Lower lobe of right lung (tissue), 2 donors: ENCODE measurements at places on chromosomes 12 and 14. TPM values are rescaled to one million over a fixed set of nuclear protein-coding genes. Genes with fewer than 3 reads are reported as not detected.

DNA sequence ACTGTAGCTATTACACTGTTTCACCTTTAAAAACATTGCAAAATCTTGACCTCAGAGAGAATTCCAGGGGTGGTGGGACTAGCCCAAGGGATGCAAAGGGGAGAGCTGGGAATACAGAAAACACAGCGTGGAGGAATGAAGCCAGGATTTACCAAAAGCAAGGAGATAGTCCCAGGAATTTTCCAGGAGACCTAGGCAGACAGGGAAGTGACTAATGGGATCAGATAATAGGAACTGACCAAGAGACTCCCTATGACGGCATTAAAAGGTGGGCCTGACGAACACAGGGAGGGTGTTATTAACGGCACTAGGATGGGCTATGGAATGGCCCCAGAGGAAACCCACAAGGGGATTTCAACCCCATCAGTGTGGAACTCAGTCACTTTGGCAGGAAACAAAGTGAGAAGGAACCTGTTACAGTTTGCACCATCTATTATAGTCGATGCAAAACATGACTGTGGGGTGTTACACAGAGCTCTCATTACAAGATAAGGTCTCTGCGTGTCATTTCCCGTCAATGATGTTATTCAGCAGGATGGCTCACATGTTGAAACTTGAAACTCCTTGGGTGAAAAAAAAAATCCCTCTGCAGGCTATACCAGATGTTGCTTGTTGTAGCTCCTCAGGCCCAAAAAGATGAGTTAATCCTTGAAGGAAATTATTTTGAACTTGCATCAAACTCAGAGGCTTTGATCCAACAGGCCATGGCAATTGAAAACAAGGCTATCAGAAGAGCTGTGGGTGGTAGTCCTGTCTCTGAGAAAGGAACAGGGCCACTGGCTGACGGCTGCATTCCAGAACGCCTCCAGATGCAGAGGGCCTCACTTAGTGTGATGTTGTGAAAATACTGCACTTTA, 58.7 kb downstream of the DRAM1 start:
- H3K4me3 ChIP-seq = no peak overlapping the region
- peaks cover 18% of the 10 kb centered on the region for H3K4me1 ChIP-seq
- no peaks in the 10 kb centered on the region for H3K27me3 ChIP-seq
- H3K27ac ChIP-seq = peak overlapping the region; percentile 22
- no peaks in the 10 kb centered on the region for H3K36me3 ChIP-seq

Gene NGB
- total RNA-seq = not detected

- no peak overlapping the region for H3K27ac ChIP-seq
- H3K4me1 ChIP-seq = no peaks in the 10 kb centered on the region
- no peak overlapping the region for H3K4me3 ChIP-seq
- peaks cover 98% of the 10 kb centered on the region for H3K36me3 ChIP-seq
- no peaks in the 10 kb centered on the region for H3K27me3 ChIP-seq
Observed at GRCh38 chr12:67299926-67300325, 30.8 kb downstream of the CAND1 start.

- peaks cover 53% of the 10 kb centered on the region for H3K4me1 ChIP-seq
- no peak overlapping the region for H3K27ac ChIP-seq
- H3K27me3 ChIP-seq = no peaks in the 10 kb centered on the region
- peaks cover 5% of the 10 kb centered on the region for H3K36me3 ChIP-seq
- H3K4me3 ChIP-seq = no peak overlapping the region
- no peak for DNase-seq
Observed at GRCh38 chr12:11666131-11667050, 16.9 kb downstream of the ETV6 start.
